ENCODE measurements at places on chromosomes 16 and 17.

- DNase-seq: no peak
Measured at GRCh38 chr17:35817196-35817595, 7.9 kb downstream of the TAF15 start.

- DNase-seq: no peak
Measured at GRCh38 chr17:49748791-49749190, 15.1 kb downstream of the FAM117A start.

DNA sequence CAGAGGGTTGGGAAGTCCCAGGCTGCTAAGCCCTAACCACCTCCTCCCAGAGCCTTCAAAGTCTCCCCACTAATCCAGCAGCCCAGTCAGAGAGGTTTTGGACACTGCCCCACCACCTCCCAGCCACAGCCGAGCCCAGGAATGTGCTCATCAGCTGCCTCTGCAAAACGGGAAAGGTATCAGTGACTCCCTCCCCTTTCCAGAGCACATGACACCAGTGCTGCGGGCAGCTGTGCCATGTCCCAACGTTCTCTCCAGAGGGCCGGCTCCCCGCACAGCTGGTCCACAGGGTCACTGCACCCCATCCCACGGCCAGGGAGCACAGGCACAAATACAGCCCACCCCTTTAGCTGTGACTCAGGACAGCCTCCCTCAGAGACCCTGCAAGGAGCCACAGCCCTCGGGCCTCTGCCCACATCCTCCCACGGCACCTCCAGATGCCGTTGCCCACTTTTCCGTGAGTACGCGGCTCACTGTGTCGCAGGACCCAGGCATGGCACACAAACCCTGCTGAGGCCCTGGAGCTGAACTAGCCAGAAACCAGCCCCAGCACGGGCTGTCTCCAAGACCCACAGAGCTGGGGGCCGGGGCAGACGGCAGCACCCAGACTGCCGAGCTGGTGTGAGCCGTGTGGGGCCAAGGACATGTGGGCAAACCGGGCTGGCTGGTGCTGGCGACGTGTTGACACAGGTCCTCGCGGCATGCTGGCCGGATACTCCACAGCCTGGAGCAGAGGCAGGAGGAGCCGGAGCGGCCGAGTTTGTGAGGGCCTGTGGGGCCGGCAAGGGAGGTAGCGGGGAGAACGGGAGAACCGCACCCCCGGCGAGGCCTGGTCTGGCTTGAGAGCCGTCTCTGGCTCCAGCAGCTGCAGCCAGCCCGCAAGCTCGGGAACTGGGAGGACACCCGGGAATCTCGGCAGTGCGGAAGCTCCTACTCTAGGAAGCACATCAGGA is 6.3 kb upstream of the PPP1R27 start:
- no peak for DNase-seq

DNA sequence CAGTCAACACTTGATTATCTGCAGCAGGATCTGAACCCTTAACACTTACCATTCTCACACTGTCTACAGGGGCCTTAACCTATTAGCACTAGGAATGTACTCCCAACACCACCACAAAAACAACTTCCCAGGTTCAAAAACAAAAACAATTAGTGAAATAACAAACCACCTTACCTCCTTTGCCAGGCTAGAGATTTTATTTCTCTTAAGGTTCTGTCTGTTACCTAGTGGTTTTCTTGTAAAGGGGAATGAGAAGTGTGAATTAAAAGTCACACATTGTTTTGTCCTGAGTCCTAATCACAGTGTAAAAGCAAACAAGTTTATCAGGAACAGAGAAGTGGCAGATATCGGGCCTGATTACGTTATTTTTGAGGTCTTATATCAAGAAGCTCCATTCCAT is 9.7 kb downstream of the SMARCE1 start:
- DNase-seq: no peak

GRCh38 chr17:74992223-74992622 is 4.8 kb downstream of the CDR2L start:
- no peak for DNase-seq

- DNase-seq: no peak
Measured at GRCh38 chr17:34728771-34729310, 149.5 kb downstream of the TMEM132E start.

GRCh38 chr16:1121601-1122397 is 25.8 kb upstream of the C1QTNF8 start:
- DNase-seq: no peak

DNA sequence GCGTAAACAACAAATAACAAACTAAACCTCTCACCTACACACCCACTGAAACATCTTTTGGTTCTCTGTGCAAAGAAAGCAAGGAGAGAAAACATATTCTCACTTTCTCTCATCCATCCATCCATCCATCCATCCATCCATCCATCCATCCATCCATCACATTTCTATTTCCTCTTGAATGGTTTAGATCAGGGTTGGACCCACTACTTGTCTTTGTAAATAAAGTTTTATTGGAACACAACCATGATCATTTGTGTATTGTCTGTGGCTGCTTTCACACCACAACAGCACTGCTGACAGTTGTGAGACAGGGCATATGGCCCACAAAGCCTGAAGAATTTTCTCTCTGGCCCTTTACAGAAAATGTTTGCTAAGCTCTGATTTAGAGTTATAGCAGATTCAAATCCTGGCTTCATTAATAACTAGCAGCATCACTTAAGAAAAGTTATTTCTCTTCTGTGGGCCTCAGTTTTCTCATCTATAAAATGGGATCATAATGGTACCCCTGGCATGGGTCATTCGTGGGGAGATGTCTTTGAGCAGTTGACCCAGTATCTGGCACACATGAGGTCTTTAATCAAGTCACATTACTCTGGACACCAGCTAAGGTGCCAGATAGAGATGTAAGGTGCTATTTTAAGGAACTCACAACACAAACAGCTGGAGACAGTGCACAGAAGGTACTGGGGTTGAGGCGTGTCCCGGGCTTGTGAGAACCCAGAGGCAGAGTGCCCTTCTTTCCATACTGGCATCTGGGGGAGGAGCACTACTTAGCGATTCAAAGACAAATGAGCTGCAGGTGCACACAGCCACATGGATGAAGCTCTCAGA is 146.3 kb downstream of the CMIP start:
- DNase-seq: no peak

DNA sequence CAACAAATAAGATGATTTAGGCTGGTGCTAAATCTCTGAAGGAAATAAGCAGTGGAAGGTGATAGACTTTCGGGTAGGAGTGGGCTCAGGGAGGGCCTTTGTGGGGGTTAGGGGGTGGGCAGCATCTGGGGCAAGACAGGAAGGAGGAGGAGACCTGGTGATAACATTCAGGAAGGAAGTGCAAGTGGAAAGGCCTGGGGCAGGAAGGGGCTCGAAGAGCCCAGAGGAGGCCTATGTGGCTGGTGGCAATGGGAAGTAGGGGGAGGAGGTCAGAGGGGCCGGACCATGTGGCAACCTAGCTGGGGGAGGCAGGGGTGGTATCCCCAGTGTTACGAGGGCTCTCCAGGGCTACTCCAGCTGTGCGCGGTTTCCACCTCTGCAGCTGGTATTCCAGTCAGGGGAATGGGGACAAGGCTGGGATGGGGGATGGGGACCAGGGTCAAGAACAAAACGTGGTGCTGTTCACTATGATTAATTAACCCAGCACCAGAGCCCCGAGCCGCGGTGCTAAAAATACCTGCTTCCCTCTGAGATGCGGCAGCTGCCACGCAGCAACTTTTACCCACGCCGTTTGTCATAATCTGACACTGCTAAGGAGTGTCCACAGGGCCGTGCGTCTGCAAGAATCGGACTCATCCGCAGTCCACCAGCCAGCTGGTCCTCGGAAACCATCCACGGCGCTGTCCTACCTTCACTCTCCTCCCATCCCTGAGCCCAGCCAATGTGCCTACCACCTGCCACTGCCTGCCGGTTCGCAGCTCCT is 5.2 kb upstream of the CCDC182 start:
- no peak for DNase-seq
